ENCODE measurements at places on chromosomes 11 and 22.
A peak's percentile ranks its signal among the peaks of the same experiment; 100 is the strongest.

- DNase-seq: no peak
These were observed 7.5 kb upstream of the SREBF2 start for GRCh38 chr22:41825376-41825775.

GRCh38 chr11:26626346-26626745, 54.3 kb upstream of the MUC15 start:
- no peak for DNase-seq

GRCh38 chr11:67534070-67534679, 10.9 kb upstream of the CABP2 start:
- DNase-seq: no peak

GRCh38 chr11:130168105-130168504, 8.5 kb downstream of the ST14 start:
- no peak for DNase-seq

DNA sequence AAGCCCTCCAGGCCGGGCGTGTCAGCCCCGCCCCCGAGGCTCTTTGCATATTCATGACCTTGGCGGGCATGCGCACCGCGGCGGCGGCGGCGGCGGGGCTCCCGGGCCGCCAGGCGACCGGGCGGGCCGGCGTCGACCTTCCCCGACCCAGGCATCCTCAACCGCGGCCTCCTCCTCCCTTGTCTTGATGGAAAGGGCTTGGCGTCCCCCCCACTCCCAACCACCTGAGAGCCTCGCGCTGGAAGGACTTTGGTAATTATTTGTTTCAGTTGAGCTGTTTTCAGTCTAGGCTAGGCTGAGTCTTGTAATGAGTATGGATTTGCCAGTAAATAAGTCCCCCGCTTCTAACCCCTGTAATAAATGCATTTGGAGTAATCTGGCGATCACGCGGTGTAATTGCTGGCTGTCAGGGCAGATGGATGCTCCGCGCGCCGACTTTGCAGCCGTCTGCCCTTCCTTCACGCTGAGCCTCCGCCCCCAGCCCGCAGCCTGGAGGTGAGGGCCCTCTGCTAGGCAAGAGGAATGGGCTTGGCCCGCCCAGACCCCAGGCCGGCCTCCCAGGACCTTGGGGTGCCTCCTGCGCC, 25.2 kb downstream of the FLRT1 start:
- DNase-seq: peak; percentile 62

DNA sequence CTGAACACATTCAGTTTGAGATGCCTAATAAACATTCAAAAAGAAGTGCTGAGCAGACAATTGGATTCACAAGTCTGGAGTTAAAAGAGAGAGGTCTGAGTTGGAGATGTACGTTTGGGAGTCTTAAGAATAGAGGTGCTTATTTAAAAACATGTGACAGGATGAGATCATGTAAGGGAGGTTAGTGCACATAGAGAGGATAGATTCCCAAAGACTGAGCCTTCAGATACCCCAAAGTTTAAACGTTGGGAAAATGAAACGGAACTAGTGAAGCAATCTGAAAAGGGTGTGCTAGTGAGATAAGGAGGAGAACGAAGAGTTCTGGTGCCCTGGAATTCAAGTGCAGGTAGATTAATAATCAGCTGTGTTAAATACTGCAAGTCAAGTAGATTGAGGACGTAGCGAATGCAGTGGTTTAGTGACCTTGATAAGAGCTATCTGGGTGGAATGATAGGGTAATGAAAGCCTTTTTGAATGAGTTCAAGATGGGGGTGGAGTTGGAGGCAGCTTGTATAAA, 63.7 kb downstream of the HIPK3 start:
- DNase-seq: no peak

DNA sequence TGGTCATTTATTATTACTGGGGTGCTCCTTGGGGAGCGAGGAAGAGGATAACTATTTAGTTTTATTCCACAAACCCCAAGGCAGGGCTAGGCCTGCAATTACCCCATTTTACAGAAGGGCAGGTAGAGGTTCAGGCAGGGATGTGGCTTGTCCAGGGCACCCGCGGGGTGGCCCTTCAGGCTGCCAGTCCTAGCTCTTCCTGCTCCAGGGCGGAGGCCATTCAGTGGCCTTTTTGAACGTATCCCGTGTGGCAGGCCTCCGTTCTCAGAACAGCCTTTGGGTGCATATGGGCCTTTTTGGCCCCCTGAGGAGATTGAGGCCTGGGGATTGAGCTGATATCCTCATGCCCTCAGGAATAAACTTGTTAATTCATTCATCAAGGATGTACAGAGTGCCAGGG, 66.2 kb downstream of the MPPED1 start:
- no peak for DNase-seq

DNA sequence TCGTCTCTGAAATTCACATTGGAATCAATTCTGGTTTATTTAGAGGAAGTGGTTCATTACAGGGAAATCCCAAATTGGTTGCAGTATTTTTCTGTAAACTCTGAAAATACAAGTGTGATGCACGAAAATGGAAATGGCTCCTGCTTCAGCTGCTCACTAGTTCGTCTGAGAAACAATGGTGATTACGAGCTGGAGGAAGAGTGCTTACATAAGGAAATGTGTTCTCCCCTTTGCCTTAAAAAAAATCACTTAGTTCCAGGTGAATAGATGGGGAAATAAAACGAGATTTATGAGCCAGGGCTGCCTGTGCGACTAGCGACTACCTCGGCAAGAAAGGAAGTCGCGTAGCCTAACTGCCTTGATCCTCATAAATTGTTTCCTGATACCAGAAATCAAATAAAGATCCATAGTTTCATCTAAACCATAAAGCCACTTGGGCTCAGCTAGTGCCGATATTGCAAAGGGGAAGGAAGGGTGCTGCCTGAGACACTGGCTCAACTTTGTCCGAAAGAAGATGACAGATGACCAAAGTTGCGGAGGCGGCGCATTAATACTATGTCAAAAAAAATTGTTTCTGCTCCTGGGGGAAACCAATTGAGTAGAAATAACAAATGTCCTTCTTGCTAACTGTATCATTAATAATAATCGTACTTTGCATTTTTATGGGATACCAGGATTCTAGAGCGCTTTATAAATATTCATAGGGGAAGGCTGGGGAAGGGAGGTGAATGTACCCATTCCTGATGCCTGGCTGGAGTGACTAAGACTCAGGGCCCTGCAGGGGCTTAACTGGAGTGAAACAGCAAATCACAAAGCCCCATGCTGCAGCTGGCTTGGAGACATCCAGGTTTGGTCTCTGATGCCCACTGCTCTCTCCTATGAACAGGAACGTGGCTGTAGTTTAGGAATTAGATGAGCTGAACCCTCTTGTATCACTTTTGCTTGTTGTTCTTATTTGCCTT, 185.7 kb downstream of the BLID start:
- peak; percentile 75 for DNase-seq

GRCh38 chr11:18173225-18173866, 709 bp downstream of the MRGPRX4 start:
- DNase-seq: no peak

DNA sequence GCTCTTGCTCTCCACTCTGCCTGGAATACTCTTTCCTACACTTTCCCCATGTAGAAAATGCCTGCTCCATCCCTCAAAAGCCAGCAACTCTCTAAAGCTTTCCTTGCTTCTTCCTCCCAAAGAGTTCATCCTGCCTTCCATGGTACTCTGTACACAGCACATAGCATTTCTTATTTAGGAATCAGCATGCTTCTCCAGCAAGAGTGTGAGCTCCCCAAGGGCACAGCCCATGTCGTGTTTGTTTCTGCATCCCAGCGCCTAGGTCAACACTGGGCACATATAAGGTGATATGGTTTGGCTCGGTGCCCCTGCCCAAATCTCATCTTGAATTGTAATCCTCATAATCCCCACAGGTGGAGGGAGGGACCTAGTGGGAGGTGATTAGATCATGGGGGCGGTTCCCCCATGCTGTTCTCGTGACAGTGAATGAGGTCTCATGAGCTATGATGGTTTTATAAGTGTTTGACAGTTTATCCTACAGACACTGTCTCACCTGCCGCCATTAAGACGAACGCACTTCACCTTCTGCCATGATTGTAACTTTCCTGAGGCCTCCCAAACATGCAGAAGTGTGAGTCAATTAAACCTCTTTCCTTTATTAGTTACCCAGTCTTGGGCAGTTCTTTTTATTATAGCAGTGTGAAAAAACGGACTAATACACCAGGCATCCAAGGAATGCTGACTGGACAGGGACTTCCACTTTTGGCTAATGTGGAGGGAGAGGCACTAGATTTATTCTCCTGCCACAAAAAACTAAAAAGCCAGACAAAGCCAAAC, 8.2 kb downstream of the VPS37C start:
- DNase-seq: no peak

GRCh38 chr22:21612858-21613257, 17.0 kb downstream of the YDJC start:
- no peak for DNase-seq

DNA sequence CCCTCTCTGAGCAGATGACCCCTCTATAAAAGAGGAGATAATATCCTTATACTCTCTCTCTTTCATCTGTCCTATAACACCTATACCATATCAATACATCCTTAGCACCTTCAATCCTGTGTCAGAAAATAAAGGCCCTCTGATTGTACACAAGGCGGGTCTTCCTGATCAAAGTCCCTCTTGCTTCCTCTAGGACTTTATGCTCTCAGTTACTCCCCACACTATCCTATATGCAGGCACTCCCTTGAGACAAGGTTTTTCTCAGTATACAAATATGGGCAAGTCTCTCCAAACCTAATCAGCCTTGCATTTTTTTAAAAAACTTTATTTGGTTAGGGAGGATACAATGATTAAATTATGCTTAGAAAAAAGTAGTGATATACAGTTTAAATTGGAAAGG, 17.3 kb upstream of the HORMAD2 start:
- no peak for DNase-seq

DNA sequence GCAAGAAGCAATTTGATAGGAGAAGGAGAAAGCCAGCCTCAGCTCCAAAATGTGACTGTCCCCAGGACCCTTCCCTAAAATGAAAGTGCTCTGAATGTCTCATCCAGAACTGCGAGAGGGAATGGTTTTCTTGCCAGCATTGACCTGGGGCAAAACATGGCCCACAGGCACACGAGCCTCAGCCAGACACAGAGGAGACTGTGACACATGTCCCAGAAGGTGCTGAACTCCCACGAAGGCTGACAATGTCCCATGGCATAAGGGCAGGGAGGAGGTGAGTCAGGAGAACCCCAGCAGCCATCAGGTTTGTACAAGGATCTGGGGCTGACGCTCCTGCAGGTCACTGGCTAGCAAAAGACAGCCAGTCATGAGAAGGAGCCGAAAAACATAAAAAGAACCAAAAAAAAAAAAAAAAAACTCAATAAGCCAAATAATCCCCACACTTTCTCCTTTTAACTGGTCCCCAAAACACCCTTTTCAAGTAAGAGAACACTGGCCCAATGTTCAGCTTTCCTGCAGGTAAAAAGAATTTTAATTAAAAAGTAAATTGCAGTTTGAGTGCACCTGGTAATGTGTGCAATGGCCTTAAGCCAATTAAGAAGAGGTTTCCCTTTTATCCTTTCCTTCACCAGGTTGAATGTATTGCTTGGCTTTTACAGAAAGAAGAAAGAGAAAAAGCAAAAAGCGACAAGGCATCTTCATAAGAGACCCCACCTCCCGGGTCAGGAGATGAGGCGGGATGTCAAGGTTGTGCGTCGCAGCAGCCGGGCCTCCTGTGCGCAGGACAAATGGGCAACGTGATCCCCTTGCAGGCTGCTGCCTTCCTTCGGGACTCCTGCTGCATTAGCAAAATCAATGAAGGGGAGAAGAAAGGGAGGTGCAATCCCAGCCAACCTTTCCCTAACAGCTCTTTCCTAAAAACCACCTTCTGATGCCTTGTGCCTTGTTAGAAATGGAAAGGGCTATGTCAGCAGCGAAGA, 43.6 kb downstream of the GALNT18 start:
- no peak for DNase-seq

- no peak for DNase-seq
These were observed 32.6 kb downstream of the NFAM1 start for GRCh38 chr22:42399315-42400271.

GRCh38 chr11:32713496-32713895, 81.0 kb downstream of the CCDC73 start:
- peak; percentile 8 for DNase-seq

- peak; percentile 87 for DNase-seq
These were observed 27.0 kb upstream of the YWHAH start for GRCh38 chr22:31917227-31917921.

DNA sequence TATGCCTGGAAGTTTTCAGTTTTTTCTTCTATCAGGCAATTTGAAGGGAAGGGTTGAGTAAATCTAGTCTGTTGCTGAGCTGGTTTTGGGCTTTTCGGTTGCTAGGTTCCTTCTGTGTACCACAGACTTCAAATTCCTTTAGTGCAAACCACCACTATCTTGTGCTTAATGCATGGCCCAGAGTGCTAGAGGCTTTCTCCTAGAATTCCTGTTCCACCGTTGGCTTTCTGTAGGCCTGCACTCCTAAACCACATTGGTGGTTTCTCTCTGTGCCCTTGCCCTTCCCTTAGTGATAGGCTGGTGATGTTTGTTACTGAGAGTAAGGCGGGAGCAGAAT, 47.1 kb upstream of the CTSC start:
- no peak for DNase-seq

- no peak for DNase-seq
These were observed 532.1 kb downstream of the TBC1D22A start for GRCh38 chr22:47294576-47294975.

GRCh38 chr11:65655570-65656332, 7.0 kb downstream of the RELA start:
- no peak for DNase-seq

DNA sequence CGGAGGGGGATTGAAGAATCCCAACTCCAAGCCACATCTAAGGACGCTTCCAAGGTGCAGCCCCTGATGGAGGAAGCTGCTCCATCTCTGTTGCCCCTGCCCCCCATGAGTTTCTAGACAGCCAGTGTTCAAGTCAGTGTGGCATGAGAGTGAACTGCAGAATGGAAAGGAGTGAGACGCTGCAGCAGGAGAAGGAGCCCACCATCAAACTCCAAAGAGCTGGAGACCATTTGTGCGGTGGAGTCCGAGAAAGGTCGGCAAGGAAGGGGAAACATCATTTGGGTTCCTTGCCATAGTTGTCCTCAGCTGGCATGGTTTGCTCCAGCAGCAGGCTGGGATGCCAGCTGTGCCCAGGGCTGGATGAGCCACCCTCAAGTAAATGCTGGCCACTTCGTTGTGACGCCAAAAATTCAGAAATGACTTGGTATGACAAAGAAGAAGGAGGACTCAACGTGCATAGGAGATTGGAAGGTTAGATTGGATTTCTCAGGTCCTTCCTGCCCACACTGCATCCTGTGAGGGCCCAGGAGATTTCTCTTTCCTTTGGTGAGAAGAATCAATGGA, 16.4 kb downstream of the APOL2 start:
- DNase-seq: no peak

GRCh38 chr11:48037709-48038468, 57.5 kb downstream of the PTPRJ start:
- DNase-seq: no peak

DNA sequence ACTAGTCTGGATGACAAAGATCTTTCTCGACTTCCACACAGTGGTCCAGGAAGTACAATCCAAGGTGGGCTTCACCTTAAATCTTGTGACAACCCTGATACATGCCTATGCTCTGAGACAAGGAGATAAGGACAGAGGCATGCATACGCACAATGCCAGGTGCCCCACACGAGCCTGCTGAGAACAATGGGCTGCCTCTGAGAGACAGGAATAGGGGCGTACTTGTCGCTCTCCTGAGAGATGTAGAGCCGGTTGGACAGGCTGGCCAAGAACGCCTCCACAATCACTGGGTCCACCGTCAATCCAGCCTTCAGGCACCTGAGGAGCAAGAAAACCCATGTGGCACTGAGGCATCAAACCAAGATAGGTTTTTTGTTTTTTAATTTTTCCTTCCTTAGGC, 25.5 kb downstream of the SERPIND1 start:
- DNase-seq: no peak
